ENCODE measurements at places on chromosomes 1 and 21.

GRCh38 chr21:27700974-27701614 is 734.2 kb upstream of the ADAMTS5 start:
- DNase-seq, result peak; percentile 37

GRCh38 chr1:207811319-207811718 is 59.5 kb downstream of the CD46 start:
- DNase-seq, result no peak

DNA sequence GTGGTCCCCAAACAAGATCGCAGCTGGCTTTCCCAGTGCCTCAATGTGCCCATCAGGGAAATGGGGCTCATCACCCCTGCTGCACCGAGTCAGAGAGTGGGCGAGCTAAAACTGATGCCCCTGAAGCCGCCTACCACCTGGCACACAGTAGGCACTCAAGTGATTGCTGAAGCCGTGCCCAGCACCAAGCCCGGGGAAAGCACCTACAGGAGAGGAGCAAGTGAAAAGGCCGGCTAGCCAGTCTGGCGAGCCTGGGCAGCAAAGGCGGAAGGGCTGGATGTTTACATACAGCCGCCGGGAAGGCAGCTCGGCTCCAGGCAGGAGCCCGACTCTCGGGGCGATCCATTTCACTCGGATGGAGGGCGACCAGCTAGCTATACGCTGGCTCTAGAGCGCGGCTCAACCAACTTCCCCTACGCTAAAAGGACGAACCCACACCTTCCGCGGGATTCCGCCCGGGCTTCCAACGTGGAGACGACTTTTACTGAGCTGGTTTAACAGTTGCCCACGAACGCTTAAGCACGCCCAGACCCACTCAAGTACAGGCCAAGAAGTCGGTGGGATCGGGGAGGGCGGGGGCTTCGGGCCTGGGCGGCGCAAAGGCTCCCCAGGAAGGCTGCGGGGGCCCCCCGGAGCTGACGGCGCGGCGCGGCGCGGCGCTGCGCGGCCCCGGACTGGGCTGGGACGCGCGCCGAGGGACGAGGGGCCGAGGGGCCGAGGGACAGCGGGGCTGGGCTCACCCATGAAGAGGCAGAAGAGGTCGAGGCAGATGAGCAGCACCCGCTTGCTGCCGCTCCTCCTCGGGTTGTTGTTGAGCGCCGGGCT is 1.0 kb downstream of the PLPP3 start:
- no peak for DNase-seq

- no peak for DNase-seq
Observed at GRCh38 chr1:230253150-230253549, 173.0 kb downstream of the PGBD5 start.

- DNase-seq, result no peak
Observed at GRCh38 chr1:181317261-181317930, 165.9 kb upstream of the CACNA1E start.

DNA sequence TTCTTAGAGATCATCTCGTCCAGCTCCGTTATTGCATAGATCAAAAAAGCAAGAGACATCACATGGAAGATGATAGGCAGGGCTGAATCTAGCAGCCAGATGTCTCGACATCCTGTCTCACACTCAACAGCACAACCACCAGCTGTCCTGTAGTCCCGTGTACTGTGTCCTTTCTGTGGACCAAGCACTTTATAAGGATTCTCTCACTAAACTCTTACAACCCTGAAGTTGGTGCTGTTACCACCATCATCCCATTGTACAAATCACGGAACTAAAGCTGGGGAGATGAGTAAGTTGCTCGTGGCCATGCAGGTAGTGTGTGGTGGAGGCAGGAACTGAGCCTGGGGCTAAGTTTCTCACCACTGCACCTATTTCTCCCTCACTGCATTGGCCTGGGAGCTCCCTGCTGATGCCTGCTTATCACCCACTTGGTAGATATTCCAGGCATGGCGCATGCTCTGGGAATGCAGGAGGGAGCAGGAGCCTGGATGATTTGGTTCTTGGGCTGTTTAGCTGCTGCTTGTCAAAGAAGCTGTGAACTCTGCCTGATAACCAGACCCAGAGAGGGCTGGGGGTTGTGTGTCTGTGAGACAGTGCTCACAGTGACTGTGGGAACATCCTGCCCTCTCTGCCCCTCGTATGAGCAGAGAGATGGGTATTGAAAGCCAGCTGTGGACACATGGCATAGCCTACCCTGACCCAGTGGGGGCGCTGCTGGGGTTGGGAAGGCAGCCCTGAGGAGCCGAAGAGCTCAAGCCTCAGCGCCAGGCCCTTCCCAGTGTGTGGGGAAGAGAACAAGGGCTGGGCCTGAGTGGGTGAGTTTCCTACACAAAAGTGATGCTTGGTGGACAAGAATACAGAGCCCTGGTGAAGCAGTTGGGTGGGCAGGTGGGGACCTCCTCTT is 13.6 kb downstream of the PPFIA4 start:
- DNase-seq, result no peak

DNA sequence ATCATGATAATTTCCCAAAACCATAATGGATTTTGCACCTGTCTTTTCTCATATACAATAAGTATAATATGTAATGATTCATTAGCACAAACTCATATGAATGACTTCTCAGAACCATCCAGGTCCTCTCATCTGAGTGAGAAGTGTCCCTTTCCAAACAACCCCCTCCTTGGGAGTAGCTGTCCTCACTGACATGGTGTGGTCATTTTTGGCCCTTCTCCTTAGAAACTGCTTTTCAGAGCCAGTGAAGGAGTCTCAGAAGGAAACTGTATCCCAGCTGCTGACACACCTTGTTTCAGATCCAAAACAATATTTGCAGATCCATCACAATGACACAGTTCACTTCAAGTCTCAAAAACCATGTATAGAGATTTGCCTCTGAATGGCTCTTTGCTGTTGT is 95.5 kb downstream of the MIS18A start:
- no peak for DNase-seq

DNA sequence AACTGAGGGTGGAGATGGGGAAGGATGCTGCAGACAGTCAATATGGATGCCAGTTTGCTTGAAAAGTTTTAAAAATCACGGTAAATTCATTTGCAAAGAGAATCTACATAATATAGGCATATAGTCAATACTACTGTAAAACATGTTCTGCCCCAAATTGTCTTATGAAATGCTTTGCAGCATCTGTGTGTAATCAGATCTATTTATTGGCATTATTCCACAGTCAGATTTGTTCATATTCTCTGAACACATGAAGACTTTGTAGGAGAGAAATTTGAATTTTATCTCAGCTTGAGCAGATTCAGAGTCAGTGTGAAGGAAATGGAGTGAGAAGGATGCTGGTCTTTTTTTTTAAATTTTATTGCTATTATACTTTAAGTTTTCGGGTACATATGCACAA is 88.5 kb downstream of the PLPPR4 start:
- DNase-seq, result no peak

- no peak for DNase-seq
Observed at GRCh38 chr1:54340878-54341277, 65.3 kb downstream of the SSBP3 start.

GRCh38 chr1:28135371-28136168 is 40.9 kb downstream of the PTAFR start:
- DNase-seq, result no peak

GRCh38 chr1:17729909-17730308 is 25.2 kb upstream of the ACTL8 start:
- no peak for DNase-seq

- DNase-seq, result no peak
Observed at GRCh38 chr1:227888404-227889046, 59.2 kb downstream of the WNT9A start.

DNA sequence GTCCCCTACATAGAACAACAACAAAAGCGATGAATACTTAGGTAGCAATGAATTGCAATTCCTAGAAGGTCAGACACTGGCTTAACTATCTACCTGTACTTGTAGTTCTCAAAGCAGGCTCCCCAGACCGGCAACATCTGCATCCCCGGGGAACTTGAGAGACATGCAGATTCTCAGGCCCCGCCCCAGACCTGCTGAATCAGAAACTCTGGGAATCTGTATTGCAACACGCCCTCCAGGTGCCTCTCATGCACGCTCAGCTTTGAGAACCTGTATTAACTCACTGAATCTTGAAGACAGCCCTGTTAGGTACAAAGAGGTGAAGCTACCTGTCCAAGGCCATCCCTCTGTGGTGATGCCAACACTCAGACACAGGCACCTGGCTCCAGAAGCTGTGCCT is 128.1 kb downstream of the KAZN start:
- no peak for DNase-seq

GRCh38 chr21:33109574-33110339 is 39.8 kb downstream of the OLIG1 start:
- no peak for DNase-seq

GRCh38 chr1:208641579-208642280 is 397.5 kb upstream of the PLXNA2 start:
- DNase-seq, result no peak

DNA sequence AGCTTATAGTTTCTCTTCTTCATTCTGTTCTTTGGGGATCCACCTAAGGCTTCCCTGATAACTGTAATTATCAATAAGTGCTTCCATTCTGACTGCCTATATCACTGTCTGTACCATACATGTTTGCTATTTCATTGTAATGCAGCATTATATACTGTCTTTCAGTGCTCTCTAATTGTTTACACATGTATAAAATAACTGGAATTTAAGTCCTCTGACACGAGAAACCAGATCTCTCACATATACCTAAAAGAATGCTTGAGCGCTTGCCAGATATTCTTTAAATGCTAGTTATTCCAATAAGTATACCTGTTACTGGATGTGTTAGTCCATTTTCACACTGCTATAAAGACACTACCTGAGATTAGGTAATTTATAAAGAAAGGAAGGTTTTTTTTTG is 34.7 kb downstream of the CELF3 start:
- DNase-seq, result no peak

GRCh38 chr1:193841857-193842256 is 655.4 kb upstream of the B3GALT2 start:
- DNase-seq, result no peak

GRCh38 chr1:212077028-212077427 is 41.5 kb downstream of the DTL start:
- no peak for DNase-seq

GRCh38 chr21:34974162-34974981 is 74.7 kb downstream of the RUNX1 start:
- DNase-seq, result no peak

- DNase-seq, result no peak
Observed at GRCh38 chr1:203692565-203693470, 66.2 kb downstream of the ATP2B4 start.

DNA sequence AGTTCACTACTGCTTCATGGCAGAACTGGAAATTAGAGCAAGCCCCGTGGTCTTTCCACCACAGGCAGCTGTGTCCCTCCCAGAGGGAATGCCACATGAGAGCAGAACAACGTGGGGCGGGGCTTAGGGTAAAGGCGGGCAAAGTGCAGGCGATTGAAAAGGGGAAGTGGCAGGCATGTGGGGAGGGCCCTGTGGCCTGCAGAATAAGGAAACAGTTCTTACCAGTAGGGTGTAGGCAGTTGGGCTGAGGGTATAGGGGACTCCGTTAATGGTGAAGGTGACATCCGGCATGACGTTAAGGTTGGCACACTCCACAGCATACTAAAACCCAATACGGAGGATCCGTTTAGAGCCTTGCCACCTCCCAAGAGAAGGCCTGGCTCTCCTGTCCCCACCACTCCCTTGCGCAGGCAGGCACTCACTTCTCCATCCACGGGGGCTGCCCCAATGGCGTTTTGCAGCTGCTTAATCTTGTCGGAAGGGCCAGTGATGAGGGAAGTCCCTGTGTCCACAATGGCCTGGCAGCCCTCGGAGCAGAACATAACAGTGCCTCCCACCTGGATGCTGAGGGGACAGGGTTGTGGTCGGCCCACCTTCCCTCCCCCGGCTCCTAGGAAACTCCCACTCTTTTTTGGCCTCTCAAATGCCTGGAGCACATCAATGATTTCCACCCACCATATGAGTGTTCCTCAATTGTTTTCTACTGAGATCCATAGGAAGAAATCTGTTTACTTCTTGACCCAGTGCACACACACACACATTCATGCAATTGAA is 9.1 kb upstream of the RAB7B start:
- DNase-seq, result no peak

GRCh38 chr1:157659576-157660247 is 40.9 kb downstream of the FCRL3 start:
- no peak for DNase-seq

GRCh38 chr1:197675583-197676208 is 99.6 kb downstream of the DENND1B start:
- no peak for DNase-seq

- DNase-seq, result no peak
Observed at GRCh38 chr1:214864896-214865688, 217.4 kb upstream of the KCNK2 start.

GRCh38 chr1:236663934-236664333 is 22.4 kb upstream of the ACTN2 start:
- no peak for DNase-seq

DNA sequence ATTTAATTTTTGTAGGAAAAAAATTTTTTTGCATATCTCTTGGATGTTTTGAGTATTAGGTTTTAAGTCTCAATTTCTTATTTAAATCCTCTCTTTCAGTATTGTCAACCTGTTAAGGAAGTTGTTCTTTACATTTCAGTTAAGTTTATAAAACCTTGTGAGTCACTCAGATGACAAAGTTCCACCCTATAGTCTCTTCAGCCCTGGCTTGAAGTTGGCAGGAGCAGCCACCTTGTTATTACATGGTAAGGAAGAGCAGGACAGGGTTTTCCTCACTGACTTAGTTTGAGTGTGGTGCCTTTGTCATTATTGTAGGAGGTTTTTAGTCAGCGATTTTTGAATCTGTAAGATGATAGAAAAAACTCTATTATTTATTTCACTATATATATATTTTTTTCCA is 2143.9 kb downstream of the MRPL39 start:
- DNase-seq, result no peak

DNA sequence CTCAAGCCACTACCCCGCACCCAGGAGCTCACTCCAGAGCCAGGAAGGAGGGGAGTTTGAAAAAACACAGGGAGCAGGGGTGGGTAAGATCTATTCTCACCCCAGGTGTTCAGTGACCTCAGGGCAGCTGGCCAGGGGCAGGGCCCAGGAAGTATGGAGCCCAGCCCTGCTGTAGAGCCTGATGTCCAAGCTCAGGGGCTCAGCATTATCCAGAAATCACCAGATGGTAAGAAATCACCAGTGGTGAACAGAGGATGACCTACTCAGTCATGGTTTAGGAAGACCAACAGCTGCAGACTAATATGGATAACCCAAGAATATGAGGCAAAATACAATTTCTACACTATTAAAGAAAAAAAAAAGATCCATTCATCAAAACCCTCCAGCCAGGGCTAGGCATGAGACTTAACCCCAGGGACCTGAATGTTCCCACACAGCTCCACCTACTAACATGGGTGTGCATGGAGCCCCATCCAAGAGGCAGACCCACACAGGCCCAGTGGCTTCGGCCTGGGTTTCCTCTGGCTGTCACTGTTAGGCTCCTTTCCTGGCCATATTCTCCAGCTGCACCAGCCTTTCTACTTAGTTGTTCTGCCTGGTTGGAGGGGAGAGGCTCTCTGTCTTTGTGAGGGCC is 67.6 kb downstream of the KCNN3 start:
- no peak for DNase-seq

- DNase-seq, result no peak
Observed at GRCh38 chr1:62516600-62516999, 79.8 kb downstream of the USP1 start.

Data from stimulated activated CD4-positive, alpha-beta T cell treated with anti-CD3 and anti-CD28 coated beads, Interleukin-1b, Interleukin-23, amount 100 ng/mL, for 4 hours (primary cell).